Stimulated activated CD8-positive, alpha-beta memory T cell treated with anti-CD3 and anti-CD28 coated beads, Interleukin-15, amount 100 ng/mL, for 24 hours (primary cell): ENCODE measurements at places on chromosomes 4 and X.

- DNase-seq = no peak
Observed at GRCh38 chr4:40395908-40396793, 61.0 kb downstream of the CHRNA9 start.

DNA sequence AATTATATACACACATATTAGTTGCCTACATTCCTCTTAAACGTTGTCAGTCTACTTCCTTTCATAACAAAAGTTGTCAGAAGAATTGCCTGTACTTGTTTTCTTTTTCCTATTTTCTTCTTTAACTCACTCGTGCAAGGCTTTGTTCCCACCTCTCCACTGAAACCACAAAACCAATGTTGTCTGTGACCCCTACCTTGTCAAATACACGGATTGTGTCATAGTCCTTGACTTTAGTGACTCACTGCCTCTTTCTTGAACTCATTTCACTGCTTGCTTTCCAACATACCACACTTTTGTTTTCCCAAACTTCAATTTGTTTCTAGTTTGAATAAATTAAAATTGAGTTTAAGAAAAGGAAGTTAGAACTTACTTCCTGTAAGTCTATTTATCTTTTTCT is 283.9 kb upstream of the AGA start:
- no peak for DNase-seq

GRCh38 chrX:11664211-11665167 is 1.2 kb downstream of the ARHGAP6 start:
- DNase-seq = no peak

- DNase-seq = no peak
Observed at GRCh38 chr4:153759407-153760316, at the start of gene RNF175. TSS of gene RNF175 (minus strand) at chr4:153760024. CDS start at chr4:153759862, 162 bp downstream.

- DNase-seq = no peak
Observed at GRCh38 chr4:142856576-142856975, 10.5 kb upstream of the INPP4B start.

GRCh38 chrX:132442691-132443090 is 46.1 kb downstream of the MBNL3 start:
- no peak for DNase-seq

DNA sequence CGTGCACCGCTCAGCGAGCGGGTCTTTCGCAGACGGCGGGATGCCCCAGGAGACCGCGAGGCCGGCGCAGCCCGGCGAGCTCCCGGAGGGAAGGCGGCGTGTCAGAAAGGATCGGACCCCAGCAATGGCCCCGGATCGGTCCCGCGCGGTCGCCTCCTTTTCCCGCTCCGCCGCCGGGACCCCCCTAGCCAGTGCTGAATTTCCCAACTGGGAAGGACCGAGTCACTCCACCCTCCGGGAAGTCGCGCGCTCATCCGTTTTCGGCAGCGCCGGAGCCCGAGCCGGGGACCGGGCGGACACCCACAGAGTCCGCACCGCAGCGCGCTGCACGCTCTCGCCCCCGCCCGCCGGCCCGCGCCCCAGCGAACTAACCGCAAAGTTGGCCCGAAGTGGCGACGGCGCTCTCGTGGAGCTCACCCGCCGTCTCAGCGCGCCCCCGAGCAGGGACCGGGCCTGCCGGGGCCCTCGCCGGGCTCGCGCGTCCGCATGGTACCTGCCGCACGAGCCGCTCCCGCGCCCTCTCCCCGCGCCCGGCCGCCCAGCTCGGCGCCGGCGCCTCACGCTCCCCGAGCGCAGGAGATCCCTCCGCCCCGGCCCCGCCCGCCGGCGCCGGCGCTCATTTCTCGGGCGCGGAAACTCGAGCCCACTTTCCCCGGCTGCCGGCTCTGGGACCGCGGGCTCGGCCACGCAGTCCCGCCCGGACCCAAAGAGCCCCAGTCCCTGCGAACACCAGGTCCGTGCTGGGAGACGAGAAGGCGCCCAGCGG is at the start of gene FAT1:
Gene FAT1 (minus strand): TSS at position 565 of the 766 bp plus-strand sequence. CDS start 14,029 bp downstream, outside the sequence.
- DNase-seq = no peak

DNA sequence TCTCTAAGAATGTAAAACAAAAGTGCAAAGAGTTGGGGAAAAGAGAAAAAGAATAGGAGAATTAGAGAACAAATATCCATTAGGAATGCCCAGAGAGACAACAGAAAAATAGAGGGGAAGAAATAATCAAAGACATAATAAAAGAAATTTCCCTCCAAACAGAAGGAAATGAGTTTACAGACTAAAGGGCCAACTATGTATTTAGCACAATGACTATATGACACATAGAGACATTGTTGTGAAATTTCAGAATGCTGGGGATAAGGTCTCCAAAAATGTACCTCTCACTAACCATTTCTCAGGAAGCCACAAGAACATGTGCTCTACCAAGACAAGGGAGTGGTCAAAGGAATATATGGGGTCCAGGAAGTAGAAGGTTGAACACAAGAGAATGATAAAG is 121.0 kb upstream of the ACSL4 start:
- no peak for DNase-seq
